ENCODE measurements at places on chromosomes 2 and 18. TPM values are rescaled to one million over a fixed set of nuclear protein-coding genes. Genes with fewer than 3 reads are reported as not detected.

The C1QL2 gene
- not detected for total RNA-seq

The CD8B gene
- total RNA-seq = 3.6 TPM

- DNase-seq = no peak
Observed at GRCh38 chr2:222398446-222398885, 25.9 kb upstream of the SGPP2 start.

DNA sequence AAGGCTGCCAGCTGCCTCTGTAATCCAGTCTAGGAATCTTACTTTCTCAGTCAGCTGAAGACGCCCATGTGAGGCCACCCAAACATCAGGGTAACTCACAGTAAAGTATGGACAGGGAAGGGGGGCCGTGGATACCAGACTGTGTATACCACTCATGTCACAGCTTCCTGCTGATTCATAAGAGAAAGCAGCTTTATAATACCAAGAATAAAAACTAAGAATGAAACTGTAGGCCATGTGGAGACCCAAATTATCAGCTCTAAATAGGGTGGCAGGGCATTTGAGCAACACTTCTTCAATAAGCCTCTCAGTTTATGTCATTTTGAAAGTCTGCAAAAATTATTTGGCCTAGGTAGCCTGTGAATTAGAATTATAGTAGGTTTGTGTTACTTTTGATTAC, 115.0 kb upstream of the CDCA7 start:
- no peak for DNase-seq

DNA sequence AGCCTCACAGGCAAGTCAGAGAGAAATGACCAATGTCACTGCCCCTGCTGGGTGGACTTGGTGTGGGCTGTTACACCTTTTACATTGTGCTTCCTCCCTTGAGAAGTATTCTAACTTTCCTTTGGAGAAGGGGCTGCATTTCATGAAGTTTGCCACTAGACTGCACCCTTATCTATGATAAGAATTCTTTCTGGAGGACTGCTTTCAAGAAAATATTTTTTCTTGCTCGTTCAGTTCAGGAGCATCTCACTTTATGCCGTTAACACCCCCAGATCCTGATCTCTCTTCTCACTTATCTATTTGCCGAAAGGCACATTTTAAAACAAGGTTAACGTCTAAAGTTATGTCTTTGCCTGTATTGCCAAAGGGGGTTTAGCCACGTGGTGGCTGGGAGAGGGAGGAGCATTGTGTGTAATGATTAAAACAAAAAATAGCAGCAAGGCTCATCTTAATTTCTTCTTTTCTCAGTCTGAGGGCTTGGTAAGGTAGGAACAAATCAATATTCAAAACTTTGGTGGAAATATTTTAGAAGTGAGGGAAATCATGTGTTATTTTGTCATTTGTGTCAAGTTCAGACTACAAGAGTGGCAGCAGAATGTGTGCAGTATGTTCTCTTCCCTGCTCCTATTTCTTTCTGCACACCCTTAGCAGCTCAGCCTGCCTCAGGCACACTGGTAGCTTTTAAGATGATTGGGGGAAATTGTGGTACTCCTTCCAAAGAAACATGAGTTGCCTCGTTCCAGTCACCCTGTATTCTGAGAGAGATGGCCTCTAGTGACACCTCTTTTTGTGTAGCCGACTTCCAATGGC, 1.6 kb upstream of the IGFBP5 start:
- no peak for DNase-seq

GRCh38 chr18:58863539-58864145, 1.0 kb upstream of the ZNF532 start:
- DNase-seq = peak; percentile 83

GRCh38 chr2:44389895-44390294, 28.1 kb downstream of the CAMKMT start:
- no peak for DNase-seq

GRCh38 chr2:15838481-15839090, 101.8 kb upstream of the MYCN start:
- DNase-seq = no peak
